ENCODE measurements at places on chromosomes 12 and 14. TPM values are rescaled to one million over a fixed set of nuclear protein-coding genes. Genes with fewer than 3 reads are reported as not detected.

DNA sequence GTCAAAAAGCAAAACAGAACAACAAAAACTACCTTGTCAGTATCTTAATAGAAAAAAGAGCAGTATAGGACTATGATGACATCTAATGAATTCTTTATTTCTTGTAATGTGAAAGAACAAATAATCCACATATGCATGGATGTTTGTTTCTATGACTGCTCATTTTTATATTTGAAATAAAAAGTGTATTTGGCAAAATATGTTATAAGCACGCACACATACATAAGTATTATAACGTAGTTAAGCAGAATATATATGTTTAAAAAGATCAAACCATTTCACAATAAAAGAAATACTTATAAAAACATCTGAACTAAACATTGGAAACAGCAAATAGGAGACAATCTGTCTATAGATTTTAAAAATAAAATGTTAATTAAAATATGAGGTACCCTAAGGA is 74.8 kb downstream of the MIPOL1 start:
- no peak for DNase-seq

DNA sequence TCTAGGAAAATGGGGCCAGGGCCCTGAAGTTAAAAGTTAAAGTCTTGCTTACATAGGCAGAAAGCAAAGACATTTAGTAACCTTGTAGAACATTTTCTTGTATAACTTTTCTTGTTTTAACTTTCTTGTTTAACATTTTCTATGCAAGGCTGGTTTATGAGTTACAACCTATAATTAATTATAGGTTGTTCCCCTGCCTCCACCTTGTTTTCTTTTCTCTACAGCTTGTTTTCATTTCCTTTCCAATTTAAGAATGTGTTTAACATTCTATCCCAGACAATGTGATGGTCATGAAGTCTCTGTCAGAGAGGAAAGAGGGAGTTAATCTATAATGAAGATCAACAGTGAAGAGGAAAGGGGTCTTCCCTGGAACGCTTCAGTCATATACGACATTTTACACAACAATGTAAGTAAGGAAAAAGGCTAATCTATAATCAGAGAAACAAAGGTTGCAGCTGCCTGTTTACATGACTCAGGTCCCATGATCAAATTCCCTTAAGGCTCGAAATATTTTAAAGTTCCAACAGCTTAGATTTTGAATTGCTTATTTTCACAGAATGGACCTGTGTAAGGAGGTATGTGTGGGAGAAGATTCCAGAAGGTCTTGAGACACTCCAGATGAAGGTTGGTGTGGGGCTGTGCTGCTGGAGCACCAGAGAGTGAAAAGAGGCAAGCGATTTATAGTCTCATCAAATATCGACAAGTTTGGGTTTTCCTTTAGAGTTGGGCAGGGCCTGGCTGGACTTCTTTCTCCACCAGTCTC is 34.2 kb upstream of the TCL1B start:
- no peak for DNase-seq

GRCh38 chr12:569091-569676 is 94.1 kb downstream of the NINJ2 start:
- DNase-seq: no peak

DNA sequence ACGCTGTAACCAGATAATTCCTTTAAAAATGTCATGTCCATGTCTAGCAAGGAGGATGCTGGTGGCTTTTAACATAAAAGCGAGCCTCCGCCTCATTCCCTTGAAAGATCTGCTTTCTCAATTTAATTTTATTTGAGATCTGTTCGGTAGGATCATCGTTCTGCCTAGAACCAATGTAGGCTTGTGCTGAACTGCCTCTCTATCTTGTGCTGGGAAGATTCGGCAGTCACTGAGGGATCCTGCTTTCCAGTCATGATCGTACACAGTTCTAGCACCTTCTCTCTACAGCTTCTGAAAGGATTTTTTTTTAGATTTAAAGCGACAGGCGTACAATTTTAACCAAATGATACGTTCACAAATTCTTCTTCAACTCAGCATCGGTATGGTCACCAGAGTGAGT is 54.3 kb downstream of the PEBP1 start:
- no peak for DNase-seq

DNA sequence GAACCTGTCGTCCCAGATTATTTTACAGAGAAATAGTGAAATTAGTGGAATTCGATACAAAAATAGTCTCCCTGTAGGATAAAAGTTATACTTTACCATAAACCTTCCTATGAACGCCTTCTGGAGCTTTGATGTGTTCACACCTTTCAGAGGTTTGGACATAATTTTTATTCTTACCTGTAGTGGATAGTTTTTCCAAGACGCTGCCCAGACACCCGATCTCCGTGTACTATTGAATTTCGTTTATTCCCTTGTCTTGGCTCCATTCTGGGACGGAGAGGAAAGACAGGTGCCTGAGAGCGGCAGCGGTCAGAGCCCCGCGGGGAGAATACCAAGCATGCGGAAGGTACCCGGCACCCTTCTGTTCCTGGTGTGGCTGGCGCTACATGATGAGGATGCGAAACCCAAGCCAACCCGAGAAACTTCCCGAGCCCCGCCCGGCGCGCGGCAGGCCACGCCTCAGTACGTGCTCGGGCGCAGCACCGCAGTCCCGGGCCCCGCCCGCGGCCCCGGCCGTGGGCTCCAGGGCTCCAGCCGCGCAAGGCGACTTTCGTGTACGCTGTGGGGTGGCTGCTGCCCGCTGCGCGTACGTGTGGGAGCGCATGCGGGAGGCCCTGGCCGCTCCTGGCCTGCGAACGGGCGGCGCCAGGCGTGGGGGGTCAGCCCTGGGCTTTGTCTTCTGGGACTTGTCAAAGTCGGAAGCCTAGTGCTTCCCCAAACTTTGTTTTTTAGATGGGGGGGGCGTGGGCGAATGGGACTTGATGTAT is 11.3 kb upstream of the SNAPC1 start:
- DNase-seq: no peak

Gene PNN
- total RNA-seq: 17.0 TPM

Gene KRT6A
- total RNA-seq: not detected

Measured in glomerular endothelial cell (primary cell).